Hepatocyte (in vitro differentiated cells): ENCODE measurements at places on chromosomes 5 and 9. TPM values are rescaled to one million over a fixed set of nuclear protein-coding genes. Genes with fewer than 3 reads are reported as not detected.

The BAAT gene
- polyA plus RNA-seq: 13.8 and 19.8 TPM in 2 replicates

The RNF224 gene
- 0.88 and 1.1 TPM in 2 replicates for polyA plus RNA-seq

The LCN15 gene
- 0.85 and 1.4 TPM in 2 replicates for polyA plus RNA-seq

The F2RL1 gene
- 88.0 and 130 TPM in 2 replicates for polyA plus RNA-seq

The TMEM252 gene
- 0.16 and 0.41 TPM in 2 replicates for polyA plus RNA-seq

The LHX6 gene
- 0.39 TPM in 1 of 2 replicates, not detected in the other for polyA plus RNA-seq

The MLANA gene
- not detected in 2 replicates for polyA plus RNA-seq

The MATR3 gene
- 176 and 183 TPM in 2 replicates for polyA plus RNA-seq

The POLR3G gene
- 0.79 and 1.0 TPM in 2 replicates for polyA plus RNA-seq

The HACD4 gene
- polyA plus RNA-seq: 1.3 TPM in 2 replicates

The IL13 gene
- polyA plus RNA-seq: not detected in 2 replicates

The ERBIN gene
- 32.9 and 39.3 TPM in 2 replicates for polyA plus RNA-seq
